MM.1S (cell line): ENCODE measurements at places on chromosomes 1 and 21.

DNA sequence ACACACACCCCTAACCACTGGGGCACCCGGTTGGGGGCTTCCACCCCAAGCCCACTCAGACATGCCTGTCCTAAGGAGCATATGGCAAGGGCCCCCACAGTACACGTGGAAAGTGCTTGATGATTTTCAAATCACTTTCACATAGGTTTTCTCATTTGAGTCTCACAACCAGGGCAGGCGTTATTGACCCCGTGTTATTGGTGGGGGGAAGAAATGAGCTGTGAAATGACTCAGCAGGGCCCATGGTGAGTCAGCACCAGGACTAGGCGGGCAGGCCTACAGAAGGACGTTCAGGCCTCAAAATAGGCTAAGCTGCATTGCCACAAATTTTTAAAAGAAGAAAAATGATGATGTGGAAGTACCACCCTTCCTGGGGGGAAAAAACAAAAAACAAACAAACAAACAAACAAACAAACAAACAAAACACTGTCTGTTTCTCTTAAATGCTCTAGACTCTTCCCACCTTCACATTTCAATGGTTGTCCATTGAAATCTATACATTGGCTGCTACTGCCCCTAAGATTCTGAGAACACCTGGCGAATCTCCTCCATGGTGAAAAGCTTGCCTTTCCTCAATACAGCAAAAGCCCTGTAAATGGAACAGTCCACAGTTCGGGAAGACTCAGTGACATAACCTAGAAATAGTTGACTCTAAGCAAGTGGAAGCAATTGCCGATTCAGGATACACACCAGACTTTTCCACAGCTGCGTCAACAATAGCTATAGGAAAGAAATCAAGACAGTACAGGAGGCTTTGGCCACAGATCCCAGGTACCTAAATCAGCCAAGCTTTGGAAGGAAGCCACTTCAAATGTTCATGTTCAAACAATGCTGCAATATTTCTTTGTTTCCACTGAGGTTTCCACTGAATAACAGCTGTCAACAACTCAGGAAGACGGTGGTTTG is 234.7 kb downstream of the TOMM20 start:
- DNase-seq, result no peak

DNA sequence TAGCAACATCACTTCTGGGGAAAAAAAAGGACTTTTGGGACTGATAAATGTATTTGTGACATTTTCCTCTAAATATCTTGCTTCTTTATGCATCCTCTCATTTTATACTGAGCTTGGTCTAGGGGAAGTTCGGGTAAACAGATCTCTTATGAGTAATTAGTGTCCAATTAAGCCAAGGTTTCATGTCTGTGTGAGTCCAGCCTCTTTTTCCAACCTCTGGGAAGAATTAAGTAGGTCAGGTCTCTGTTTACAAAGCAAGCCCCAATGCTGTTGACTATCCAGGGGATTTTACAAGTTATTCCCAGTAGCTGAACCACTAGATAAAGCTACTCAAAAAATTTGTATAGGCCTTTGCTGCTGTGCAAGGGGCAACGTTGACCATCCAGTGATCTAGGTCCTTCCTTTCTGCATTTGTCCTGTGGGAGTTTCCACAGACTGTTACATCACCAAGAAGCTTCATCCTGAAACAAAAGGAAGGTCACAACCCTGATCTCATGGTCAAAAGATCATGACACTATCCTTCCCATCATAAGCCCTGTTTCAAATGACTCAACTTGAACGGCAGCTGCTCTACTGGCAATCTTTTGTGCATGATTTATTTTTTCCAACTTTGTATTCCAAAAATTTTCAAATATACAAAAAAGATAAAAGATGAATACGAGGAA is 74.3 kb downstream of the ETS2 start:
- DNase-seq, result no peak

GRCh38 chr21:25859235-25859929 is 124.6 kb downstream of the GABPA start:
- DNase-seq, result no peak

DNA sequence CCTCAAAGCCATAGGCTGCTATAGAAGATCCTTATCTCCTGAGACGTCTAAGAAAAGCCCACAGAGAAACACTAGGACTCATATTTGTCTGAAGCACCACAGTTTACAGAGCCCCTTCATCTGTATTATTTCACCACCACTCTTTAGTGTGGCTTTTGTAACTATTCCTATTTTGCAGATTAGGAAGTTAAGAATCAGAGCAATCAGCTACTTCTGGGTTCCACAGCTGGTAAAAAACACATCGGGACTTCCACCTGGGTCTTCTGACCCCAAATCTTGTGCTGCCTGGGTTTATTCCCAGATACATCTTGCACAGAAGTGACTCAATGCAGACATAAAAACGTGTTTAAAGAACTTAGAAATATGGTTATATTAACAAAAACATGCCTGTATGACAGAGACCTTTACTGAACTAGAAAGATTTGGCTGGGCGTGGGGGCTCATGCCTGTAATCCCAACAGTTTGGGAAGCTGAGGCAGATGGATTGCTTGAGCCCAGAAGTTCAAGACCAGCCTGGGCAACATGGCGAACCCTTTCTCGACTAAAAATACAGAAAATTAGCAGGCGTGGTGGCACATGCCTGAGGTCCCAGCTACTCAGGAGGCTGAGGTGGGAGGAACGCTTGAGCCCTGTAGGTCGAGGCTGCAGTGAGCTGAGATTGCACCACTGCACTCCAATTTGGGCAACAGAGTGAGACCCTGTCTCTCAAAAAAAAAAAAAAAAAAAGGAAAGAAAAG is 40.9 kb downstream of the ELK4 start:
- no peak for DNase-seq

DNA sequence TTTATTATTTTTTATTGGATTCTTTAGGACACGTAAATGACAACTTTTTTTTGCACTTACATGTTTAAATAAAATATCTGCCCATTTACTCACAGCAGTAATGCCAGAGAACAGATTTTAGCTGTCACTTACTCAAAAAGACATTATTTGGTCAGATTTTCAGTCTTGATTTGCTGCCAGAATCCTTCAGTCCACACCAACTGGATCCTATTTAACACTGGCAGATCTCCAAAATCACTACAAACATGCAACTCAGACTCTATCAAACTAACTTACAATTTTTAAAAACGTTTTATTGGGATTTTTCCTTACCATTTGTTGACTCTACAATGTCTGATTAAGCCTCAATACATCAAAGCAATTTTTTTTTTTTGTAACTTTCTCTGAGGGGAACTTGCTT is 11.1 kb downstream of the ATP6V1G3 start:
- no peak for DNase-seq

DNA sequence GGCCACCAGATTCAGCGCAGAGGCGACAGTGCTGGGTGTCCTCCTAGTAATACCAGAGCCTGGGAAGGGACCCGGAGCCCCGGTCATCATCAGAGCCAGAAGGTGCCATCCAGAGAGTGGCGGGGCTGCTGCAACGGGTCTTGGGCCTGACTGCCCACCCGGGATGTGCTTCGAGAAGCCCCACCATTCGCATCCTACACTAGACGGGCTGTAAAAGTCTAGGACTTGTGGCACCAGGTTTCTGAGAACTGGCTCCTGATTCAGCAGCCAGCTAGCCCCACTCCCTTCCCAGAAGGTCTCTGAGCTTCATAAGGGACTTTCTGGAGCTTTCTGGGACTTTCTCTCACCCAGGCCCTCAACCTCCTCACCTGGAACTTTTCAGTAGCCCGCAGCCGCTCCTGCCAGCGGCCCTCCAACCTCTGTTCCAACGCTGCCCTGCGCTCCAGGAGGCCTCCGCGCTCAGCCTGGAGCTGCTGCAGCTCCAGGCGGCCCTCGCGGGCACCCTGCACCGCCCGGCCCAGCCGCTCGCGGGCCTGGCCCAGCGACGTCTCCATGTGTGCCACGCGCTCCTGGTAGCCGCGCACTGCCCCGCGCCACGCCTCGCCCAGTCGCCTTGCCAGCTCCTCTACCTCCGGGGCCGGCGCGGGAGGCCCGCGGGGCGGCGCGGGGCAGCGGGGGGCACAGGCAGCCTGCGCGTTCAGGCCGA is 940 bp downstream of the NES start:
- DNase-seq, result no peak

DNA sequence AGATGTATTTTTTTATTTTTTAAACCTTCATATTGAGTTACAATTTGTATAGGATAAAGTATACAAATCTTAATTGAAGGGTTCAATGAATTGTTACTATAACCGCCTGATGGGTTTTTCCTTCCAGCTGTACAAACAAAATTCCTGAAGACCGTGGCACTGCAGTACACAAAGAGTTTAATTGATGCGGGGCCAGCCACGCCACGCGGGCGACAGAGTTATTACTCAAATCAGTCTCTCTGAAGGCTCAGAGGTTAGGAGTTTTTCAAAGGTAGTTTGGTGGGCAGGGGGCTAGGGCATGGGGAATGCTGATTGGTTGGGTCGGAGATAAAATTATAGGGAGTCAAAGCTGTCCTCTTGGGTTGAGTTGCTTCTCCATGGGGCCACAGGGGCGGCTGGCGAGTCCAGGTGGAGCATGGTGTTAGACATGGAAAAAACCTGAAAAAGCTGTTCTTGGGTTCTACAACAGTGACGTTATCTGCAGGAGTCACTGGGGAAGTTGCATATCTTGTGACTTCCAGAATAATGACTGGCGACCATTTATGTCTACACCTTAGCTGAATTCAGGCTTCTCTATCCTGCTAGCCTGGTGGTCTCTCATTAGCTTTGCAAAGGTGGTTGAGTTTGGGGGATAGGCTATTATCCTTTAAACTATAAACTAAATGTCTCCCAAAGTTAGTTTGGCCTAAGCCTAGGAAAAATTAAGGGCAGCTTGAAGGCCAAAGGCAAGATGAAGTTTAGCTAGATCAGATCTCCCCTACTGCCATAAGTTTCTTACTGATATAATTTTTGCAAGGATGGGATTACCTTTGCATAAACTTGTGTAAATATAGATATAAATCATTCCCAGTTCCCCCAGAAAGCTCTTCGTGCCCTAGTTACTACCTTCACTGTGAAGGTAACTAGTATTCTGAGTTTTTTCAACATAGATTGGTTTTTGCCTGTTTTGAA is 13.0 kb upstream of the TMEM9 start:
- DNase-seq, result no peak
